Aorta (tissue), 5 donors: ENCODE measurements at places on chromosomes 6 and 20. TPM values are rescaled to one million over a fixed set of nuclear protein-coding genes. Genes with fewer than 3 reads are reported as not detected.
A peak's percentile ranks its signal among the peaks of the same experiment; 100 is the strongest.

- H3K27ac ChIP-seq, result no peak overlapping the region
- no peak overlapping the region for H3K4me3 ChIP-seq
- H3K36me3 ChIP-seq, result no peaks in the 10 kb centered on the region
- H3K27me3 ChIP-seq, result peaks cover 2% of the 10 kb centered on the region
- peak; percentile 50 for DNase-seq
Observed at GRCh38 chr6:105867277-105867676, 218.9 kb upstream of the PRDM1 start.

- no peaks in the 10 kb centered on the region for H3K36me3 ChIP-seq
- peak overlapping the region; percentile 37 for H3K27ac ChIP-seq
- H3K4me1 ChIP-seq, result peaks cover 5% of the 10 kb centered on the region
- peak; percentile 69 for DNase-seq
- no peak overlapping the region for H3K4me3 ChIP-seq
Observed at GRCh38 chr20:1810926-1811620, 84.1 kb upstream of the SIRPA start.

GRCh38 chr20:24669701-24670100 is 200.3 kb downstream of the SYNDIG1 start:
- H3K4me1 ChIP-seq, result no peaks in the 10 kb centered on the region
- H3K27me3 ChIP-seq, result no peaks in the 10 kb centered on the region
- no peak overlapping the region for H3K27ac ChIP-seq

DNA sequence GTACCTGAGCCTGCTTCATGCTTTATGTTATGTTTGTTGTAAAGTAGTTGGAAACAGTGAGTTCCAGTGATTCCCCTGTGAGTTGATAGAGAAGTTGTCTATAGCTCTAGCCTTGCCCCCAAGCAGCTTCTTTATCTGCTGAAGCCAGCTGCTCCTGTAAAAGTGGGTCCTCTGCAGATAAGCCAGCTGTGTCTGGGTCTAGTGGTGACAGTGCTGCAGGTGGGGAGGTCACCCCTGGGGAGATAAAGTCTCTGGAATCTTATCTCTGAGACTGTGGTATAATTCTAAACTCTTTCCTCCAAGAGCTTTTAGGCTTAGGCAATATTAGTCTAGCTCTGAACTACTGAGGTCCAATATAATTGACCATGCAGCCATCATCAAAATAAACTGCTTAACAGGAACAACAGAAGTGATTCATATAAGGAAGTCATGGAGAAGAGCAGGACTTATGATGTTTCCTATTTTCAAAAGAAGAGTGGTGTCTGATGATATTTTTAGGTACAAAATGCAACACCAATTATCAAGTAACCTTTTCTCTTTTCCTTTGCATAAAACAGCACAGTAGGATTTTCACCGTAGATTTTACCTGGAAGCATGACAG is 44.2 kb upstream of the TMEM217 start:
- no peak for DNase-seq
- H3K4me1 ChIP-seq, result no peaks in the 10 kb centered on the region
- no peak overlapping the region for H3K27ac ChIP-seq
- no peak overlapping the region for H3K4me3 ChIP-seq

DNA sequence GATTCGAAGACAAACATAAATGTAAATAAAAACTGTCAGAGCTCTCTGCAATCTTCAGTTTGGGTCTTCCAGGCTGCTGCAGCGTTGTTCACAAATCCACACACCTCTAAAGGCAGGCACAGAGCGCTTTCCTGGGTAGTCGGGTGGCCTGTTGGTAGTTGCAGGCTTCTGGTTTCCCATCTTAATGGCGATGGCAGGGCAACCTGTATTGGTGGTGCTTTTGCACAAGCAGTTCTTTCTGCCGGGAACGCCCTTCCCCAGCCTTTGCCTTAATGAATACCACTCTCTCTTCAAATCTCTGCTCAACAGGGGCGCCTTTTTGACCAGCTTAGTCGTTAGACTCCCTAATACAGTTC is 723 bp upstream of the IFT52 start:
- H3K36me3 ChIP-seq, result no peaks in the 10 kb centered on the region
- no peak for DNase-seq
- H3K4me3 ChIP-seq, result peak overlapping the region; percentile 60
- H3K4me1 ChIP-seq, result no peaks in the 10 kb centered on the region
- H3K27ac ChIP-seq, result peak overlapping the region; percentile 7

The SLC17A9 gene
- 17.8 TPM for total RNA-seq

DNA sequence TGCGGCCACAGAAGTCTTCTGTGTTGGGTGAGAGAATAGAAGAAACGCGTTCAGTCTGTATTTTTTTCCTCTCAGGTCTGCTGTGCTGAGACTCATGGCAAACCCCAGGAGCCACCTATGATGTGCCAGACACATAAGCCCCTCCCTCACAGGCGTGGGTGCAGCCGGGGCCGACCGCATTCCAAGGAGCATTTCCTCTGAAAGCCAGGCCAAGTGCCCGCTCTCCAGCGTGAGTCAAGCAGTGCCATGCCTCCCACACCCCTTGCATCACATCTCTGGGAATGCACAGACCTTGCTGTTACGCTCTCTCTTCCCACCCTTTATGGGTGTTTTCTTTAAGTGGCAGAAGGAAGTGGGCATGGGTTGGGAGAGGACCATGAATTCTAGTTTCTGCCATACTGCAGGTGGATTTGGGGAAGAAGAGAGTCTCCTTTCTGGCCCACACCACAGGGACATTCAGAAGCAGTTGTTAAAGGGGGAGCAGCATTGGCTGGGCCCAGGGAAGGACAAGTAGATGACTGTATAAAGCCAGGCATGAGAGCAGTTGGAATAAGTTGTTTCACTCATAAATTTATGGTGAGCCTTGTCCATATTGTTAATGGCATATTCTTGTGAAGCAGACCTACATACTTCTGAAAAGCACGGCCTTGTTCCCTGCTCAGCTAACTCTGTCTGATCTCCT is 37.1 kb upstream of the TFAP2A start:
- no peaks in the 10 kb centered on the region for H3K27me3 ChIP-seq
- DNase-seq, result peak; percentile 82
- no peak overlapping the region for H3K4me3 ChIP-seq
- peak overlapping the region; percentile 71 for H3K27ac ChIP-seq

The SPDEF gene
- total RNA-seq, result 0.23 TPM

DNA sequence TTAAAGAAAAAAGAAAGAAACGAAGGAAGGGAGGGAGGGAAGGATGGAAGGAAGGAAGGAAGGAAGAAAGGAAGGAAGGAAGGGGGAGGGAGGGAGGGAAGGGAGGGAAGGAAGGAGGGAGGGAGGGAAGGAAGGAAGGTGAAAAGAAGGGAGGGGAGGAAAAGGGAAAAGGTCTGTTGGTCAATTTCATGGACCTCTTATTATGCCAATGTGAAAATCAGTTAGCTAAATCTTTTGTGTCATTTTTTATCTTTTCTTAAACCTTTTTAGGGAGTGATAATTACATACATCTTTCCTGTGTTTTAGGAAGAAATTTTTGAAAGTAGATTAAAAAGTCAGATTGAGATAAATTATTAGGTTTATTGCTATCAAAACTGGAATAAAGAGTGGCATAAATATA is 670.2 kb upstream of the CITED2 start:
- DNase-seq, result no peak
- H3K27me3 ChIP-seq, result no peaks in the 10 kb centered on the region
- no peak overlapping the region for H3K4me3 ChIP-seq
- no peaks in the 10 kb centered on the region for H3K4me1 ChIP-seq
- H3K36me3 ChIP-seq, result no peaks in the 10 kb centered on the region

The ECT2L gene
- 0.30 TPM for total RNA-seq

DNA sequence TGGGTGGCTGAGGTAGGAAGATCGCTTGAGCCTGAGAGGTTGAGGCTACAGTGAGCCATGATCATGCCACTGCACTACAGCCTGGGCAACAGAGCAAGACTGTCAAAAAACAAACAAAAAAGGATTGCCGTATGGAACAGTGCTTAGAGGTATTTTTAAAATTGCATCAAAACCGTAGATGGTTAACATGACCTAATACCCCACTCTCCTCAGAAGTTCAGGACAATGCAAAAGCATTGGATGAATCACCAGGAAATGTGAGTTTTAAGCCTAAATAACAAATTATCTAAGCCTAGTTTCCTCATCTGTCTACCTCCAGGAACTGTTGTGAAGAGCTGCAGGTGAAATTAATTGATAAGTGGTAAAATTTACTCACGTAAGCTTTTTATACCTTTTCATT is 123.8 kb upstream of the ID4 start:
- no peaks in the 10 kb centered on the region for H3K27me3 ChIP-seq
- no peak overlapping the region for H3K4me3 ChIP-seq
- H3K27ac ChIP-seq, result no peak overlapping the region
- no peaks in the 10 kb centered on the region for H3K4me1 ChIP-seq
- H3K36me3 ChIP-seq, result no peaks in the 10 kb centered on the region
- DNase-seq, result no peak

The FOXC1 gene
- total RNA-seq, result 88.8 TPM

The PXMP4 gene
- total RNA-seq, result 4.4 TPM

The DAAM2 gene
- 62.1 TPM for total RNA-seq

DNA sequence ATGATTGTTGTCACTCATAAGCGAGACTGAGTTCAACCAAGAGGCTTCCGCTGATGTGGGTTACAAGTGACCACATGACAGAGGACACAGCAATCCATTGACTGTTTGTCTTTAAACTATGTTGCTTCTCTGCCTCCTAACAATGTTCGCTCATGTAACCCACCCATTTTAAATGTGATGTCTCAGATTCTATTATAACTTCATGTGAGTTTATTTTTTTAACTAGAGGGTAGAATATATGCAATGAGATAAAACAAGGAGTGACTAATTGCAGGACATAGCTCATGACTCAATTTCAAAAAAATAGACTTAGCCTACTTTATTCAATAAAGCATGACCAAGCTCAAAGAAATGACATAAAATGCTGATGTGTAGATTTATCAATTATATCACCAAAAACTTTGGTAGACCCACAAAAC is 119.2 kb upstream of the SASH1 start:
- DNase-seq, result no peak
- no peak overlapping the region for H3K4me3 ChIP-seq
- H3K4me1 ChIP-seq, result no peaks in the 10 kb centered on the region
- H3K36me3 ChIP-seq, result no peaks in the 10 kb centered on the region
